GOT3 (cell line): ENCODE measurements at places on chromosomes 7 and 10.

- DNase-seq: no peak
These were observed 346.6 kb upstream of the KLF6 start for GRCh38 chr10:4131407-4132215.

DNA sequence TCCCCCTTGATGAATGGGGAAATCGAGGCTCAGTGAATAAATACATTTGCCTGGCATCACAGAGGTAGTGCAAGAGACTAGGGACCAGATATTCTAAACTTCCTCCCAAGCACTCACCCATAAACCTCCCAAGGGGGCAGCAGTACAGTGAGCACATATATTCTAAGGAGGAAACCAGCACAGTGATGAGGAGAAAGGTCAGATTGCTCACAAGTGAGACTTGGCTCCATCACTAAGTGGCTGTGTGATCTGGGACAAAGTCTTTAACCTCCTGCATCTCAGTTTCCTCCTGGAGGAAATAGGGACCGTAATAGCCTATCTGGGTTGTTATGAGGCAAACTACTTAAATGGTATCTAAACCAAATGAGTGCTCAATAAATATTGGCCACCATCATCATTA is 4.3 kb downstream of the PLXNA4 start:
- no peak for DNase-seq

GRCh38 chr7:99255463-99255862 is 17.2 kb upstream of the MYH16 start:
- DNase-seq: no peak

DNA sequence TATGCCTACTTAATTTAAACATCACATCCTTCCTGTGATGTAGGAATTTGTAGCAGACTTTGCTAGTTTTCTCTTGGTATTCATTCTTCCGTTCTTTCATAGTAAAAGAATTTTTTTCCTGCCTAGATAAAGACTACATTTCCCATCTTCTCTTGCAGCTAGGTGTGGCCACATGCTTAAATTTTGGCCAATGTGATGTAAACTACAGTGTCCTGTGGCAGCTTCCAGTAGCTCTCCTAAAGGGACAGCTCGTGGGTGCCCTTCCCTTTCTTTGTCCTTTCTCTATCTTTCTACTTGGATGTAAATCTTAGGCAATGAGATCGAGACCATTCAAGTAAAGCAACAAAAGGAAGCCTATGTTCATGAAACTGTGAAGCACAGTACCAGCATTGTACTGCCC is 58.6 kb downstream of the ASAH2B start:
- no peak for DNase-seq

DNA sequence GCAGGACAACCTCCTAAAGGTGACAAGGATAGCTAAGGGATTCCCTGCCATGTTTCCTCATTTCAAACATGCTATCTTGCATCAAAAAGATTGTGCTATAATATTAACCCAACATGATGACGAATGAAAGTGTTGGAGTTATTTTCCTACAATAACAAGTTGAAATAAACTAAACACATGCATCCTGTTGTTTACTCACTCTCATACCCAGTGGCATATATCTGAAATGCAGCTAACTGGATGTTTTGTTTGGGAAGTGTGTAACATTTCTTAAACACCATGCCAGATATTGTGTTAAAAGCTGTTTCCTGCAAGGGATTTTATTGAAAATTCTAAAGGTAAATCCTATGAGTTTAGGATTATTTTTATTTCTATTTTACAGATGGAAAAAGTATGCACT is 139.6 kb downstream of the TFPI2 start:
- no peak for DNase-seq

DNA sequence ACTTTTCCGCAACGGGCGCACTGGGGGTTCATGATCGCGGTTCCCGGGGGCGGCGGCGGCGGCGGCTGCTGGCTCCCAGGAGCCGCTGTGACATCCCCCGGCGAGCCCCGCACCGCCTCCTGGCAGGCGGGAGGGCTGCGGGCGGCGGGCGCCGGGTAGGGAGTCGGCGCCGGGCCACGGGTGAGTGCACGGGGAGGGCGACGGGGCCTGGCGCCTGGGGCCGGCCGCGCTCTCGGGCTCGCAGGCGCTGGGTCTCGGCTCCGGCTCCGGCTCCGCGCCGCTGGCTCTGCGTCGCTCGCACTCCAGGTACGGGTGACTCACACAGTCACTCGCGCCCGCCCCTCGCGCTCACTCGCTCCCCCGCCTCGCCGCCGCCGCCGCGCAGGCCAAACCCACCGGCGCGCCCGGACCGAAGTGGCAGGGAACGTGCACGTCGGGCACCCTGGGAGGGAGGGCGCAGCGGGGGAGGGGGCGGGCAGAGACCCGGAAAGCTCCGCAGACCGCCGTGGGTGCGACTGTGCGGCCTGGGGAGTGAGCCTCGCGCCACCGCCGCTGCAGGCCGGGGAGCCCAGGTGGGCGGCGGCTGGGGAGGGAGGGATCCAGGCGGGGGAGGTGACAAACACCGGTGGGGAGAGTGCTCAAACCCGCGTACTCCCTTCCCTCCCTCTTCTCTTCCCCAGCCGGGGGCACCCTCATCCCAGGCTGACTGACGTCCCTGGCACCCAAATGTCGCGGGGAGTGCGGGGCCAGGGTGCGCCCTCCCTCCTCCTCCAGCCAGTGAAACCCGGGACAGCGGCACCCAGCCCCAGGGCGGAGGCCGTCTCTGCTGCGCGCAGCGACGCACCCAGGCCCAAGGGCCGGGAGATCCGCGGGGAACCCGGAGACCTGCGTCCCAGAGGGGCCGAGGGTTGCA is 276.9 kb upstream of the NEBL start:
- no peak for DNase-seq

- DNase-seq: peak; percentile 21
These were observed 2.0 kb upstream of the BLVRA start for GRCh38 chr7:43756368-43757072.

DNA sequence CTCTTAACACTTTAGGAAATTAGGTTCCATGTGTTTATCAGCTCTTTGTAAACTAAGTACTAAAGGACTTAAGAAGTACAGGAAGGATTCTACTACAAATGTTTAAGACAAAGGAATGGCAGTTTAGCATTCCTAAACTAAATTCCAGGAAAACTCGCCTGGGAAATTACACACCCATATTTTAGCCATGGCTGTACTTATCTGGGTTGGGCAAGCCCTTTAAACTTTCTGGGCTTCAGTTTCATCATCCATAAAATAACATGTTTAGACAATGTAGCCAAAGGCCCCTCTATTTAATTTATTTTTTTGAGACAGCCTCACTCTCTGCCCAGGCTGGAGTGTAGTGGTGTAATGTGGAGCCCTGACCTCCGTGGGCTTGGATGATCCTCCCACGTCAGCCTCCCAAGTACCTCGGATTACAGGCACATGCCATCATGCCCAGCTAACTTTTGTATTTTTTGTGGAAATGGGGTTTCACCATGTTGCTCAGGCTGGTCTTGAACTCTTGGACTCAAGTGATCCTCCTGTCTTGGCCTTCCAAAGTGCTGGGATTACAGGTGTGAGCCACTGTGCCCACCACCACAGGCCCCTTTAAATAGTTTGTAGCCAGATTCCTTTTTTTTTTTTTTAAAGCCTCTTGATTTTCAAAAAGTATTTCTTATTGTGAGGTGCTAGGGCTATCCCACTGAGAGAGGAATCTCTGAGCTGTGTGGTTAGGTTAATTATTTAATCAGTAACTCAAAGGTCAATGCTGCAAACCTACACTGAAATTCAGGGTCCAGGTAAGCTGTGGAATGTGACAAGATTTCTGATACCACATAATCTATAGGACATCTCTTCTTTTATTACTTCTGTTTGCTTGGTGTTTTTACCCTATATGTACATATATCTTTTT is 32.1 kb downstream of the TMEM60 start:
- DNase-seq: no peak

- DNase-seq: no peak
These were observed 24.7 kb upstream of the TSPAN13 start for GRCh38 chr7:16728811-16729210.

GRCh38 chr10:133530506-133530905 is 3.3 kb downstream of the CYP2E1 start:
- DNase-seq: no peak

GRCh38 chr7:98211221-98211675 is at the start of gene BHLHA15:
TSS of gene BHLHA15 (plus strand) at chr7:98211439. CDS start at chr7:98212310, 871 bp downstream.
- DNase-seq: no peak

GRCh38 chr10:122756656-122757055 is 57.0 kb upstream of the C10orf120 start:
- no peak for DNase-seq

- no peak for DNase-seq
These were observed 86.0 kb downstream of the FANK1 start for GRCh38 chr10:125982260-125982948.

DNA sequence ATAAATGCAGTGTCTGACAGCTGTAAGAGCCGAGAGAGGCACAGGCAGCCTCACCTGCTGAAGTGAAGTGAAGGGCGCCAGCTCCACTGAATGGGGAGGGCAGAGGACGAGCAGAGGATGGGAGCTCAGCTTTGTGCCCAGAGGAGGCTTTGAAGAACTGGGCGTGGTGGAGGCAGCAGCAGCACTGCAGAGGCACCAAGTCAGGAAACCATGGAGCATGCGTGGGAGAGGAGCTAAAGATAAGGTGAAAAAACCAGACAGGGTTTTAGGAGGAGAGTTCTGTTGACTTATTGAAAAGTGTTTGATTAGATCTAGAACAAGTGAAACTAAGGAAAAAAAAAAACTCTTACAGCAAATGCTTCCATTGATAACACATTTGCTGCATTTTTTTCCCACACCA is 216.4 kb downstream of the CXCL12 start:
- DNase-seq: no peak

DNA sequence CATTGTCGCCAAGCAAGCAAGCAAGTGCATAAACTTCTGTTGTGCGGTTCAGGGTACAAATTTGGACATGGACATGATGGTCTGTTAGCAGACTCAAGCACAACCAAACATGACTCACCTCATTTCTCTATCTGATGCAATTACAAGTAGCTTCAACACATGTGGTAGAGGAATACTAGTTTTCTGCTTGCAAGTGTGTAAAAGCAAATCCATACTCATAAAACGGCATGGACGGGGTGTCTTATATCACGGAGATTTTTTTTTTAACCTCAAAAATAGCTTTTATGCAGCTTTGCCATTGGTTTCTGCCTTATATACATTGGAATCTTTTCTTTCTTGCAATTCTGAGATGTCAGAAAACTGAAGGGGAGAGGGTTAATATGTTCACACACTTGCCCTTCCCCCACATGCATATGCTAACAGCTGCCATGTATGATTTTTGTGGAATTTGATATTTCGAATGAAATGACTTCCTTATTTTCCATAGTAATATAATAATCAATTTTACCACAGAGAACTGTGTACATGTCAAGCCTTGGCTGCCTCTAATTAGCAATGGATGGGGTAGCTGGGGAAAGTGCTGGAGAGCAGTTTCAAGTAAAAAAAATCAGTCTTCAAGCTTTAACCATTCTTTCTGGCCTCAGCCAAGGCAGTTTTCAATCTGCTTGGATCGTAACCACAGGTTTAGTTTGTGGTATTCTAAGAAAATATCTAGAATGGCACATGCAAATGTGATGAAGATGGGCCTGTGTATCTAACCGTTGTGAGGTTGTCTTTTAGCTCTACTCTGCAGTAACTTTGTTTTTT is 106.0 kb upstream of the PDCD4 start:
- DNase-seq: no peak

- DNase-seq: no peak
These were observed 99.4 kb downstream of the MICALL2 start for GRCh38 chr7:1359681-1360485.

- DNase-seq: no peak
These were observed 149.3 kb downstream of the FGFR2 start for GRCh38 chr10:121448766-121449421.

GRCh38 chr10:103849212-103849877 is 6.0 kb downstream of the SH3PXD2A start:
- DNase-seq: no peak

DNA sequence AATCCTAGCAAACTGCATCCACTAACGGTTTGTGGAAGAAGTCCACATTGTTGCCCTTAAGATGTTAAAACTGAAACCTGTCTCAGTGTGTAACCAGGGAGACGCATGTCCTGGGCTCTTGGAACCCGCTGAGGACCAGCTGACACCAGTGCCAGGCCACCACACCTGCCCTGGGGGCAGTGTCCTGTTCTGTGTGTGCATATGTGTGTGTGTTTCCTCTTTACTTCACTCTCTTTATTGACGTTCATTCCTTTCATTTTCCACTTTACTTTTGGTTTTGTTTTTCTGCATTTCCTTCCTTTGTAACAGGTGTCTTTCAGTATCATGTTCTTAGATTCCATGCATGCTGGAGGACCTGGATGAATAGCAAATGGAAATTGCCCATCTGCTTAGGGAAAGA is 83.8 kb downstream of the TEX36 start:
- DNase-seq: no peak

GRCh38 chr7:2357571-2357970 is 2.9 kb downstream of the EIF3B start:
- no peak for DNase-seq

DNA sequence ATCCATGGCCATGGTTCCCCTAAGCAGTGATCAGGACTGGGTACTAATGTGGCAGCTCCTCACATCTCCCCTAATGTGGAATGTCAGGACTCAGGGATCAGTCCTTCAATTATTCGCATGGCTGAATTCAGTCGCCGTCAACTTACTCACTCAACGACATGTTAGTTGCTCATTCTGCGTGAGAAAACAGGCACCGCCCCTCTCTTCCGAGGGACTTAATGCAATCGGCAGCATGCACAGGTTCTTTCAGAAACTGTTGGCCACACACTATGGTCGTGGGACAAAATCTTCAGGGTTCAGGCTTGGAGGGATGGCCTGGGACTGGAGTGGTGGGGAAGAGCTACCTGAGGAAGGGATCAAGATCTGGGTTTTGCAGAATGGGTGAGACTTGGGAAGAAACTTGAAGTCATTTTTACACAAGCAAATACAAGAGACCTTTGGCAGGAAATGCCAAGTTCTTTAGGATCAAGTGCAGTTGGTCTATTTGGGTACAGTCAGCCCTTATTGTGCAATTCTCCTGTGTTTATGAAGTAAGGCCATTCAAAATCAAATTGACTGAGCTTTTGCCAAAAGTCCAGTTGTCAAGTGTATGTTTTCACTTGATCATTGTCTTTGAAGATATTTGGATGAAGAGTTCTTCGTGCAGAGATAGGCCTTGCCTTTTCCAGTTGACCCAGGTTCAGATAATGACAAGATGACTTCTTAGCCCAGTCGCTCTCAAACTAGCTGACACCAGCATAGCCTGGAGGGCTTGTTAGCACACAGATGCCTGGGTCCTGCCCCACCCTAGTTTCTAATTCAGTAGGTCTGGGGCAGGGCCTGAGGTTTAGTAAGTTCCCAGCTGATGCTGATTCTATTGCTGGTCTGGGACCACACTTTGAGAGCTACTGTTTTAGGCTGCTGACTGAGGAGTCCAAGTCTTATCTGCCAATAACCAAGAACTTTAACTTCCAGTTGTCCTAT is 48.5 kb downstream of the LRRC18 start:
- DNase-seq: no peak

DNA sequence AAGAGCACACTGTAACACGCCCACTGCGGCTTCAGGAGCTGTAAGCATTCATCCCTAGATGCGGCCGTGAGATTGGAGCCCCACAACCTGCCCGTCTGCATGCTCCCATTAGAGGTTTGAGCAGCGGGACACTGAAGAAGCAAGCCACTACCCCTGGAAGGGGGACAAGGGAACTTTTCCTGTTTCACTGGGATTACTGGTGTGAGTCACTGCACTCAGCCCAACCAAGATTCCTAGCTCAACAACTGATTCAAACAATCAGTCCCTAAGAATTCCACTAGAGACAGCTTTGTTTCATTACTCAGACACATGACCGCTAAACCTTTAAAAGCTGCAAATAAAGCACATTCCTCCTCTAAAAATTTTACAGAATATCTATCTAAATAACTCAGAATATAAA is 69.8 kb downstream of the ORC5 start:
- no peak for DNase-seq

GRCh38 chr10:117554241-117554814 is 11.8 kb downstream of the EMX2 start:
- DNase-seq: no peak
